Right cardiac atrium (tissue), 5 donors: ENCODE measurements at places on chromosomes 1 and 21. TPM values are rescaled to one million over a fixed set of nuclear protein-coding genes. Genes with fewer than 3 reads are reported as not detected.
A peak's percentile ranks its signal among the peaks of the same experiment; 100 is the strongest.

GRCh38 chr1:219990782-219991510 is 55.4 kb downstream of the EPRS1 start:
- no peak for DNase-seq

- no peak for DNase-seq
These were observed 209.6 kb downstream of the PTBP2 start for GRCh38 chr1:96931136-96931535.

GRCh38 chr1:229105822-229106525 is 164.9 kb upstream of the RAB4A start:
- DNase-seq = peak; percentile 43

DNA sequence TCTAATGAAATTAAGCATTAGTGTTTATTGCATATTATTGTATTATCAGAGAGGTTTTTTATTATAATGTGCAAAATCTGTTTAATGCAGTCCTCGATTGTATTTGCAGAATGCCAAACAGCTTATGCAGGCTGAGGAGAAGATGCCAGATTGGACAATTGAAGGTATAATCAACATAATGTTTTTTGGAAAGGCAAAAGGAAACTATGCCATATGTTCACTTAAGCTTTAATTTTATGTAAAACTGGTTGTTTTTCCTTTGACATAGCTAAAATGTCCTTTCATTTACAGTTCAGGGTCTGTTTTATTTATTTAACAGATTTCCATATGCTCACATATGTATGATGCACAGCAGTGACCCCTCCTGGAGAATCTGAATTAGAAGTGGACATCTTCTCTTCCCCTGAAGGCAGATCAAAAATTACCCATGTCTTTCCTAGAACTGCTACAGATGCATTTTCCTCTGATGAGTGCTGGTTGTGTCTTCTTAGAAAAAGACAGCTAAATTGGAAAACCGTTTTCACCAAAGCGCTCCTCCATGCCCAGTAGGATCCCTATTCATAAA is 143.5 kb upstream of the USH2A start:
- DNase-seq = no peak

GRCh38 chr21:31555741-31556191 is 103.7 kb upstream of the SOD1 start:
- DNase-seq = no peak

DNA sequence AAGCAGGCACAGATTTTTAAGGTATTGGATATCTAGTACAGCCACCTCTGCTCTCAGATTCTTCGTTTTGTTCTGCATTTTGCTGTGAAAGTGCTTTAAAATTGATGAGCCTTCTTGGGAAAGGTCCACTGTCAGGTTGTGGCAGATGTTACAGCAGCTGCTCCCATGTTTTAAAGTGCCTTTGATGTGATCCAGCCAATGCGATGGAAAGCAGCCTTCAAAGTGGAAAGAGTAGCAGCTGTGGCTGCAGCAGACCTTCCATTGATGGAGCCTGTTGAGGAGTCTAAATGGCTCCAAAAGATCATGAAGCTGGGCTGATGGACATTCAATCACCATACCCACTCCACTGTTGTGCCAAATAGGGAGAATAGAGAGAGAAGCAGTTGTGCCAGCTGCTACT is 816.9 kb downstream of the PLA2G4A start:
- DNase-seq = no peak

GRCh38 chr1:106957795-106958194 is 98.7 kb upstream of the PRMT6 start:
- no peak for DNase-seq

- no peak for DNase-seq
These were observed 111.1 kb upstream of the ZP4 start for GRCh38 chr1:238001818-238002217.

DNA sequence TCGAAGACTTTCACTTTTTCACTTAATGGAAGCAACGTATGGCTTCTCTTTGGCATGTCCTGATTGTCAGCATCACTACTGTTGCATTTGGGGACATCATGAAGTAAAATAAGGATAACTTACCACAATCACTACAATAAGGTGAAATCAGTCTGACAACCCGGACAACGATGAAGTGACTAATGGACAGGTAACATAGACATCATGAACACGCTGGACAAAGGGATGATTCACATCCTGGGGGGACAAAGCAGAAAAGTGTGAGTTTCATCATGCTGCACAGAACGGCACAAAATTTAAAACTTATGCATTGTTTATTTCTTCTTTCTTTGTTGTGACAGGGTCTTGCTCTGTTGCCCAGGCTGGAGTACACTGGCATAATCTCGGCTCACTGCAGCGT is 53.9 kb downstream of the FH start:
- no peak for DNase-seq

DNA sequence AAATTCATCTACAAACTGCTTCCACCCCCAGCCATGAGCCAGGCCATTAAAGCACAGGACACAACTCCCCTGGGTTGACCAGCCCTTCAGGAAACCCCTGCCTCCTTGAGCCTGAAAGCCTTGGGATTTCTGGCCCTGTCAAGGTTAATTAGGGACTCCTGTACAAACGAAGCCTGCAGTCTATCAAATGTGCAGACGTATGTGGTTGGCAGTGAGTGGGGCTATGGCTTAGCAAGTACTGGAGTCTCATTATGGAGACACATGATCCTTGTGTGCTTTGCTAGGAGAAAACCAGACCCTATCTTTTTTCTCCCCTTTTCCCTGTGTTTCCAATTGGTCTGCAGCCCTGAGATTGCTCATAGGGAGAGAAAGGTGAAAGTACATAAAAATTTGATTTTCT is 588.3 kb upstream of the USP24 start:
- no peak for DNase-seq

DNA sequence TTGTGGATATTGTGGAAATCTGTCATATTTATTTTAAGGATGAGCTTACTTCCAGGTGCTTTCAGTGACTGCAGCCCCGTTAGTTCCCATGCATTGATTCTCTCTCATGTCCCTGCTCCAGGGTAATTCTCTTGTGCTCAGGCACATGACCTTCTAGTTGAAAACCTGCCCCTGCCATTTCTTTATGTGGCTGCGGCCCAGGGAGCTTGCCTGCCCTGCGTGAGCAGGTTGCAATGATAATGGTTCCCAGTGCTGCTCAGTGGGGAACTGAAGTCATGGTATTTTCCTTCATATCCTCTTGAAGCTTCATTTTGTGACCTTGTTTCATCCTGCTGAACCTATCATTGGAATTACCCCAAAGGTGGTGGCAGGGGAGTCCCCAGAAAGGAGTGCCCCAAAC is 229.8 kb downstream of the DISC1 start:
- no peak for DNase-seq

- peak; percentile 95 for DNase-seq
These were observed 57.3 kb downstream of the MAB21L3 start for GRCh38 chr1:116168277-116169032.

DNA sequence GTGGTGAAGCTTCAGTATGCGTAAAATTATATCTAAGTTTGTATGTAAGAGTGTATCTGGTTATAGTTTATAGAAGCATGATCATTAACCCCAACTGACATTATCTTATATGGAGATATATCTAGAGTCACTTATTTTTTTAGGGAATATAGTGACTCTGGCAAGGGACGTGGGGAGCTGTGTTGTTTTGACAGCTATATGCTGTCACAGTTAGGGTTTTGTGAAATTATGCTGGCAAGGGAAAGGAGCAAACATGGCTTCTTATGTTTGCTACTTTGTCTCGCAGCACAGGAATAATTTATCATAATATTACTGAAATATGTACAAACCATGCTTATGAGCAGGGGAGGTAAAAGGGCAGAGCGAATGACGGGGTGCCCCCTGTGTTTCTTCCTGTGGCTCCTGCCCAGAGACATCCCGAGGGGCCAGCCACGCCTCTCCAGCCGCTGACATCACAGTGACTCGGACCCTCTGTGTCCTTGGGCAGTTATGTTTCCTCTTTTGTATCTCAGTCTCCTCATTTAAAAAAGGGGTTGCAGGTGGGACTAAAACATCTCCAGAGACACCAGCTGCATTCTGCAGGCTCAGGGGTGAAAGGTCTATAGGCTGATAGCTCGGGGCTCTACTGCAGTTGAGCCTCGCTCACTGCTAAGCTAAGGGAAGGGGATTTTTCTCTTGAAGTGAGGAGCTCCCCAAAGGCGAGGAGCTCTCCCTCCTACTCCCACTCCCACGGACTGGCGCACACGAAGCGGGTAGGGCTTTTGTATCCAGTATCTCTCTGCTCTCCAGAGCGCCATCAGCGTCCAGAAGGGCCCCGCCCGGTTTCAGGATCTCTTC is 14.9 kb downstream of the A3GALT2 start:
- no peak for DNase-seq

- DNase-seq = no peak
These were observed 33.9 kb upstream of the LGALS8 start for GRCh38 chr1:236489710-236490377.

- DNase-seq = no peak
These were observed 176.8 kb downstream of the ZP4 start for GRCh38 chr1:237713916-237714315.

DNA sequence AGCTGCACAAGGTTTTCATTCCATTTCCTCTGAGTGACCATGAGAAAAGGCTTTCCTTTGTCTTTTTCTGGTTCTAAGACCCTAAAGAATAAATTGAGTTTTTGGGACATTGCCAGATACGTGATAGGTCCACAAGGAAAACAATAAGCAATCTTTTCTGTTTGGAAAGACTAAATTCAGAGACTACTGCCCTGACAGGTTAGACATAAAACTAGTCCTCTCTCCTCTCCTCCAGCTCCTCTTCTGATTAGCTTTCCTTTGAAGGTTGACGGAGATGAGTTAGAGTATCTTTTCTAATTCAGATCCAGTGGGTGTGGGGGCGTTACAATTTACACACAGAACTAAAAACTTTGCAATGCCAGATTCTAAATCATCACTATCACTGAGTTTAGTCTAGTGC is 57.8 kb upstream of the C1orf53 start:
- DNase-seq = no peak

GRCh38 chr21:35164380-35164779 is 115.3 kb upstream of the RUNX1 start:
- no peak for DNase-seq

DNA sequence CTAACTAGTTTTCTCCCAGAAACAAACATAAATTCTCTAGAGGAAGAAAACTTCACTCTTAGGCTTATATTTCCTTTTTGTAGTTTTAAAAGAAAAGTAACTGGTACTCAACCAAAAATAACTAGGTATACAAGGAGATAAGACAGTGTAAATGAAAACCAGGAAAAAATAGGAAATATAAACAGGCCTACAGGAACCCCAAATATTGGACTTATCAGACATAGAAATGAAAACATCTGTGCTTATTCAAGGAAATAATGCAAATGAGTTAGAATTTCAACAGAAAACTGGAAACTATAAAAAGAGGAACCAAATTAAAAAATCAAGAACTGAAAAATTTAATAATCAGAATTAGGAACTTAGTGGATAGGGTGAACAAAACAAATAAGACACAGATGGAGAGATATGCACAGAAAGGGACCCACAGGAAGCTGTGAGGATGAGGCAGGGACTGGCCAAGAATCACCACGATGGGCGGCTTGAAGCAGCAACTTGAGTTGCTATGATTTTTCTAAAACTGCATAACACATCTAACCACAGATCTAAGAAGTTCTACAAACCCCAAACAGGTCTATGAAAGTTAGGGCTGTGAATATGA is 67.5 kb upstream of the ACTRT2 start:
- DNase-seq = no peak

- no peak for DNase-seq
These were observed 15.1 kb upstream of the PADI3 start for GRCh38 chr1:17233675-17234320.

GRCh38 chr1:91763252-91763651 is 122.7 kb downstream of the TGFBR3 start:
- DNase-seq = no peak

DNA sequence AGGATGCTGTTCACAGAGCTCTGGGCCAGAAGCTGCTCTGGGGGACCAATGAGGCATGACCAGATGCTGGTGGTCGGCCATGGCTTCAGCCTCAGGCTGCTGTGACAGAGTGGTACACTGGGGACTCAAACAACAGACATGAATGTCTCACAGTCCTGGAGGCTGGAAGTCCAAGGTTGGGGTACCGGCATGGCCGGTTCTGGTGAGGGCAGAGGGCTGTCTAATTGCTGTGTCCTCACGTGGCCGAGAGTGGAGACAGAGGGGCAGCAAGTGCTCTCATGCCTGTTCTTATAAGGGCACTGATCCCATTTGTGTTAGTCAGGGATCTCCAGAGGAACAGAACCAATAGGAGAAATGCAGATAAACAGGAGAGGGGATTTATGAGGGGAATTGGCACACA is 253.5 kb upstream of the C1orf174 start:
- no peak for DNase-seq

DNA sequence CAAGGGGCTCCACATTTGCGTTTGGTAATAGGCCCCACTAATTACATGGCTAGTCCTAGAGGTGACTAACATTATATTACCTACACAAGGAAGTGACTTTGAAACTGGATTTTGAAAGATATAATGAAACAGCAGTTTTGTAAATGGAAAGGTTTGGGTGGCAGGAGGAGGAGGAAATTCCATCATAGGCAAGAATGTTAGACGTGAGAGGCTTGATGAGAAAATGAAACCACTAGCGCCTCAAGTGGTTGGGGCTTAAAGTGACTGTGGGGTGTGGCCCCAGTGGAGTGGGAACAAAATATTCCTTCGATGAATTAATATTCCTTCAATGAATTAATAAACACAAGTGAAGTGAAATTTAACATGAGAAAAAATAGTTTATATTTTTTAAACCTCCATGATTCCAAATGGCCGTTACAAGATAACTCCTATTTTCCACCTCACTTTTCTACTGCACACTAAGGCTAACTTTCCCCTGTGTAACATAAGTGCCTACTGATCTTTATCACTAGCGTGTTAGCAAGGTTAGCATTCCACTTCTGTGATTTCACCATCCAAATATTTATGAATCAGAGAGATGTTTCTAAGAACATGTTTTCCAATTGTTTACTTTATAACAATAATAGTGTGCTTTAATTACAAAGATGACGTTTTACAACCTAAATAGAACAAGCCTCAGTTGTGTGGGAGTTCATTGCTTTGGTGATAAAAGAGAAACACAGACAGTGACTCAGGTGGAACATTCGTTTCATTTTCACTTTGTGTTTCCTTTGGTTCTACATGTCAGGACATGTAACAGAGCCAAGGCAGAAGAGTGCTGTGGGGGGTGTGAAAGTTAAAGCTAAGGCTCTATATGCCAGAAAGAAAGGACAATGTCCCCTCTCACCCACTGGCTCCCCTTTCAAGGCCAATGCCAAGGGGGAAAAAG is 12.5 kb upstream of the ATF3 start:
- DNase-seq = no peak

LRIG2 gene
- total RNA-seq = 10.1 TPM

PKP1 gene
- not detected for total RNA-seq

CAMK2N1 gene
- total RNA-seq = 15.8 TPM

OR2T29 gene
- not detected for total RNA-seq

GNPAT gene
- total RNA-seq = 51.3 TPM

PDC gene
- total RNA-seq = not detected

SLAMF7 gene
- total RNA-seq = 0.41 TPM

PPT1 gene
- total RNA-seq = 37.6 TPM

PRELP gene
- 43.9 TPM for total RNA-seq
